ENCODE measurements at places on chromosomes 5 and 9. TPM values are rescaled to one million over a fixed set of nuclear protein-coding genes. Genes with fewer than 3 reads are reported as not detected.
A peak's percentile ranks its signal among the peaks of the same experiment; 100 is the strongest.

DNA sequence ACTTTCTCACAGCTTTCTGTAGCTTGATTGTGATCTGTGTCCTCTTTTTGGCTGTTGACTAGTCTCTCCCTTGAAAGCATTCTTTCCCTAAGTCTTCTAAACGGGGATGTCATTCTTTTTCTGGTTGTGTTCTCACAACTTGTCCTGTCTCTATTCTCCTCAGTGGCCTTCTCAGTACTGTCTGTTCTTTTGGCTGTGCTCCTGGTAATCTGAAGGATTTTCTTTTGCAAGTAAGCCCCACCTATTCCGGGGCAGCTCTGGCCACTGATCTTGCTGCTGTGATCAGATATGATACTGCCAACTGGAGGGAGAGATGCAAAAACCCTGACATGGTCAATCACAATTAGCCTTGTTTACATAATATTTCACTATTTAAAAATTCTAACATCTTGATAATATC, 172.2 kb downstream of the CDC42SE2 start:
- H3K4me3 ChIP-seq: no peak overlapping the region
- no peak for DNase-seq
- no peaks in the 10 kb centered on the region for H3K4me1 ChIP-seq
- H3K27ac ChIP-seq: peak overlapping the region; percentile 25

- H3K27me3 ChIP-seq: peaks cover 2% of the 10 kb centered on the region
- H3K4me1 ChIP-seq: peaks cover 17% of the 10 kb centered on the region
- no peak overlapping the region for H3K4me3 ChIP-seq
- DNase-seq: no peak
- H3K36me3 ChIP-seq: no peaks in the 10 kb centered on the region
Measured at GRCh38 chr5:148846930-148847329, 20.5 kb downstream of the ADRB2 start.

DNA sequence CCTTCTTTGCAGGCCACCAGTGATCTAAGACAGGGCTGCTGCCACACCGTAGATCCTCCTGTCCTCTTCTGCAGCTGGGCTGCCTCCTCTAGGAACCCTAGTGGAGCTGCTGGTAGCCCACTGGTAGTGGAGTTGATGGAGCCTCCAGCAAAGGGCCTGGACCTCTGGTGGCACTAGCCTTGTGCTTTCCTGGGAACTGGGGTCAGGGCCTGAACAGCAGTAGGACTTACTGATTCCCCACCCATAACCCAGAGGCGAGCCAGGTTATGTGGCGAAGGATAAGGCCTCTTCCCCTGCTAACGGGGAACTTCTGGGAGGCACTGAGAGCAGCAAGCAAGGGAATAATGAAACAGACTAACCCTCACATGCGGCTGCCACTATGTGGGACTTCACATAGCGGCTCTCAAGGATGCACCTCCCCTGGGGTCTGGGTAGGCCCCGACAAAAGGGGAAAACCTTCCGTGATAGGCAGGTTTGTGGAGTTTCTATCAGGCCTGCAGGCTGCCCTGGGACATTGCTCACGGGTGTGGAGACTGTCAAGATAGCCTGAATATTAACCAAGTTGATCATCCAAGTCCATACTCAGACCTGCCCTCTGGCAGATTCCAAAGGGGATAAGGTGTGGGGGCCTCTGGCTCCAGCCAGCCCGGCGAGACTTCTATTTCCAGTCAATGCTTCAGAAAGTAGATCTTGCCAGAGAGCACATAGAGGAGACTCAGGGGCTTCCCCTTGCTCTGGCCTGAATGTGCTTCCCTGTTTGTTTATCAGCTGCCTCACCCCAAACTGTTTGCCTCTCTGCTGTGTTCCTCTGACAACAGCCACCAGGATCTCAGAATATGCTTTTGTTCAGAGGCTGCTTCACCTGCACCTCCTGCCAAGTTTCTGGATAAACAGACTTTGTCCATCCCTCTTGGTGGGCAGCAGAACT, 7.4 kb downstream of the SLC22A4 start:
- H3K4me1 ChIP-seq: no peaks in the 10 kb centered on the region
- no peak overlapping the region for H3K4me3 ChIP-seq
- DNase-seq: no peak
- no peaks in the 10 kb centered on the region for H3K36me3 ChIP-seq
- H3K27ac ChIP-seq: no peak overlapping the region

DNA sequence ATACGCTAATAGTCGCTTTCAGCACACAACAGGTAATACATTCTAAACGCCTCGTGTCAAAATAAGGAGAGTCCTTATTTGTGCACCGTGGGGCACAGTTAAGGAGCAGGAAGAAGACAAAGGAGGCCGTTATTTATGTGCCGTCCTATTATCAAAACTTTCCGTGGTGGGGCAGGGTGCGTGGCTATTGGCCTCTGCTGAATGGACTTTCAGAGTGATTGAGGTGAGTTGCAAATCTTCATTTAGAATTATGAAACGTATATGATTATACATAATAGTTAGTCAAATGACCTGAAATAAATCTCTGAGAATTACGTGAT, 833 bp downstream of the C5orf24 start:
- H3K4me1 ChIP-seq: peaks cover 26% of the 10 kb centered on the region
- H3K27me3 ChIP-seq: no peaks in the 10 kb centered on the region
- peaks cover 5% of the 10 kb centered on the region for H3K36me3 ChIP-seq
- DNase-seq: no peak
- peak overlapping the region; percentile 96 for H3K27ac ChIP-seq

- no peaks in the 10 kb centered on the region for H3K27me3 ChIP-seq
- no peak overlapping the region for H3K27ac ChIP-seq
- no peak for DNase-seq
- H3K4me3 ChIP-seq: no peak overlapping the region
Measured at GRCh38 chr5:1262381-1262780, 32.5 kb downstream of the TERT start.

- no peak overlapping the region for H3K4me3 ChIP-seq
- no peaks in the 10 kb centered on the region for H3K36me3 ChIP-seq
- no peak for DNase-seq
- H3K27me3 ChIP-seq: no peaks in the 10 kb centered on the region
Measured at GRCh38 chr5:33261305-33261704, 179.5 kb upstream of the TARS1 start.

Gene RAPGEF1
- polyA plus RNA-seq: 4.6 TPM

Gene IL33
- not detected for polyA plus RNA-seq
